Fibroblast of skin of right biceps (primary cell): ENCODE measurements at places on chromosomes 7 and 10.

DNA sequence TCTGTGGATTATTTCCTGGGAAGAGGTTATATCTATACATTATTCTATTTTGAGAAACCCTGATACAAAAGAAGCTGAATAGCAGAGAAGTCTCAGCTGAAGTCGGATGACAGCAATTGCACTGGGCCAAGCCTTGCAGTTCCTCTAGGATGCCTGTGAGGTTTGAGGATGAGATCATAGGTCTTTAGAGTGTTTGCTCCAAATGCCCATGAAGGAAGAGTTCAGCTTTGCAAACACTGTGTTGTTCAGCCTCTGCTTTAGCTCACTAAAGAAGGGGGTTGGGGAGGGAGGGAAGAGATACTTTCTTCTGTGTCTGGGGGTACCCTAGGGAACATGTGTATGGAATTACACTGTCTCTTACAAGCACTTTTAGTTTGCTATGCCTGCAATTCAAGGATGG, 282.5 kb upstream of the NRP1 start:
- DNase-seq = no peak

GRCh38 chr7:25698451-25699113, 453.4 kb upstream of the NFE2L3 start:
- no peak for DNase-seq

DNA sequence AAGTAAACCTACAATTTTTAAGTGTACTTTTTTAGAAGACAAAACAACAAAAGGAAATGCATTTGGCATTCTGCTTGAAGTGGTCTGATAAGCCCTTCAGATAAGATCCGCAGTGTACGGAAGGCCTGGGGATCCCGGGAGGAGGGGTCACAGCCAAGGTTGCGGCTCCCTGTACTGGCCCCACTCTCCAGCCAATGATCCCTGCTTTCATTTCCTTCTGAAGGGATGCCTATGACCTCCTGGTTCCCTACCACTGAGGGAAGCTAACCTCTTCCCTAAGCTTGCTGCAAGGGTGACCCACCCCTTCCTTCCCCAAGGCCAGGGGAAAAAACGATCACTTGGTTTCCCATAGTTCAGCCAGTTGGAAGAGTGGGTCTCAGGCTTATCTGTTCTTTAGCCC, 5.3 kb downstream of the DENND2A start:
- DNase-seq = no peak

GRCh38 chr10:99620711-99621453, 643 bp upstream of the SLC25A28 start:
- DNase-seq = peak; percentile 96

- DNase-seq = peak; percentile 39
These were observed 31.7 kb downstream of the GPR22 start for GRCh38 chr7:107501593-107501992.

- no peak for DNase-seq
These were observed 269.6 kb upstream of the FZD1 start for GRCh38 chr7:90994601-90995000.
